ENCODE measurements at places on chromosomes 3 and 15.

DNA sequence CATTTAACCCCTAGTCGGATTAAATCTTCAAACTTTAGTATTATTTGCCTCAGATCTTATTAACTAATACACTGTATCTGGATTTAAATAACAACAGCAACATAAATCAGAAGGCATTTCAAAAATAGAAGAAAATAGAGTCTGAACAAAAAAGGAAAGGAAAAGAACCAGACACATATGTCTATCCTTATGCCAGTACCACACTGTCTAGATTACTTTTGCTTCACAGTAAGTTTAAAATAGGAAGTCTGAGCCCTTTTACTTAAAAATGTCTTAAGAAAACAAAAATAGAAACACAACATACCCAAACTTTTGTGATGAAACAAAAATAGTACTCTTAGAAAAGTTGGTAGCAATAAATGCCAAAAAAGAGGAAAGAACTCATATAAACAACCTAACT is 1615.8 kb downstream of the SI start:
- no peak for DNase-seq

GRCh38 chr3:43185274-43185982 is 79.5 kb upstream of the POMGNT2 start:
- no peak for DNase-seq

DNA sequence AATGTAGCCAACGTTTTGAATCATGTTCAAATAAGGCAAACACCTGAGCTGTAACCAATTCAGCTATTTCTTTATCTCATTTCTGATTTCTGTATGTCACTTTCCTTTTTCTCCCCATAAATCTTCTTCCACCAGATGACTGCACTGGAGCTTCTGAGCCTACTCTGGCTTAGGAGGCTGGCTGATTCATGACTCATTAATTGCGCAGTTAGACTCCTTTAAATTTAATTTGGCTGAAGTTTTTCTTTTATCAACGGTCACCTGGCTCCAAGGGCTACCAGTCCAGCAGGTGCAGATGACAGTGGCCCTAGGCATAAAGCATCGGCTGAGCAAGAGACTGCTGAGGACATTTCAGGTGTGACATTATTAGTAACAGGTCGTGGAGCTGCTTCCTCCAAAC is 39.6 kb upstream of the ITGA11 start:
- no peak for DNase-seq

- DNase-seq = no peak
Observed at GRCh38 chr3:130243808-130244207, 101.7 kb upstream of the COL6A5 start.

GRCh38 chr3:129003578-129004112 is 2.5 kb downstream of the EFCC1 start:
- DNase-seq = no peak

- DNase-seq = no peak
Observed at GRCh38 chr3:117130222-117130621, 420.6 kb downstream of the TUSC7 start.

DNA sequence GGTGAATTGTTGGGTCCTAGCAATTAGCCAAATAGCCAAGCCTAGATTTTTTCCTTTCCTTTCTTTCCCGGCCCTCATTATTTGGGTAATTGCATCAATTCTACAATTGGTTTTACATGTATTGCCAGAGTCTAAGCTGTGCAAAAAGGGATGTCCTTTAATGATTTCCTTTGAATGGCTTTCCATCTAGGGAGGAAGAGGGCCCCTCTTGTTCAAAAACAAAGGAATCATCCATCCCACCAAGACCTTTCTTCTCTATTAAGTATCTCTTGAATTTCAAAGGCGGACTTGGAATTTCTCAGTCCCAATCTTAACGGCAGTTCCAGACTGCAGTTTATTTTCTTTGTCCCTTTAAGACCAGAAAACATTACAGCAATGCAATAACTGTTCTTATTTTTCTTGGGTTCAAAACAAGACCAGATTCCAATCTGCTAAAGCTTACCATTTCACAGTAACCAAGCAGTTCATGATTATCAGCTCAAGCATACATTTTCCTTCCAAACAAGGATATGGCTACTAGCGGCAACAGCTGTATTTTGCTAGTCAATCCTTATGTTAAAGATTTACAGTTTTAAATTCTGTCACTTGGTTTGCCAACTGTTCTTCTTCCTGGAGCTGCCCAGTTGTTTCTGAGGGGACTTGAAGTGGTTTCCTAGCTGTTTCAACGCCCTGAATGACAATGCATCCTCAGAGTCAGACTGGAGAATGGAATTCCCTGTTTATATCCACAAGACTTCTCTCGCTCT is 91.4 kb upstream of the LRIG1 start:
- no peak for DNase-seq

DNA sequence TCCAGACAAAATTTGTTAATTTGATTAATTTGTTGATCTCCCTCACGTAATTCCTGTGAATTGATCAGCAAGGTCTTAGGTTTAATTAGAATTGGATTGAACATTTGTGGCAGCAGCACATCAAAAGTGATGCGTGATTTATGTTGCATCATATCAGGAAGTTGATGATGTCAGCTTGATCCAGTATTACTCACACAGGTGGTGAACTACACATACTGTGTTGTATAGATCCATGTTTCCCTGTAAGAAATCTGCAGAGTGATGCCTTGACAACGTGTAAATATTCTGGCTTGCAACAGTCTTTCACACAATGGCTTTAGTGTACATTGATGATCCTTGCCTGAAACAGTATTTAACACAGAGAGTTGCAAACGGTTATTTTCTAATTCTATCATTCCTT is 200.4 kb downstream of the ADAMTSL3 start:
- no peak for DNase-seq

DNA sequence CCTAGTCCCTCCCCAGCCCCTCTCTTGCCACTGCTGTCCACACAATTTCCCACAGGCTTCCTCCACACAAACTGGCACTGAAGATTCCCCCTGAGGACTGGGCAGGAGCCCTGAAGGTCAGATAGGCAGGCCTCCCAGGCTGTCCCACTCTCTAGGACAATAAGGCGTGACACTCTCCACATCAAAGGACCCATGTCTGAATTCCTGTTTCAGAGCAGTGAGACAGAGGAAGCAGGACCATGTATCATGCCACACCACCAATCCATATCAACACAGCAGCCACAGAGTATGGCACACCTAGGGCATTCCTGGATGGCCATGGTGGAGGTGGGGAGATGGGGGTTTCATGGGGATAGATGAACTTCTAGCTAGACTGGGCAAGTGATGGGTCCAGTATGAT is 13.8 kb upstream of the CCR1 start:
- no peak for DNase-seq

DNA sequence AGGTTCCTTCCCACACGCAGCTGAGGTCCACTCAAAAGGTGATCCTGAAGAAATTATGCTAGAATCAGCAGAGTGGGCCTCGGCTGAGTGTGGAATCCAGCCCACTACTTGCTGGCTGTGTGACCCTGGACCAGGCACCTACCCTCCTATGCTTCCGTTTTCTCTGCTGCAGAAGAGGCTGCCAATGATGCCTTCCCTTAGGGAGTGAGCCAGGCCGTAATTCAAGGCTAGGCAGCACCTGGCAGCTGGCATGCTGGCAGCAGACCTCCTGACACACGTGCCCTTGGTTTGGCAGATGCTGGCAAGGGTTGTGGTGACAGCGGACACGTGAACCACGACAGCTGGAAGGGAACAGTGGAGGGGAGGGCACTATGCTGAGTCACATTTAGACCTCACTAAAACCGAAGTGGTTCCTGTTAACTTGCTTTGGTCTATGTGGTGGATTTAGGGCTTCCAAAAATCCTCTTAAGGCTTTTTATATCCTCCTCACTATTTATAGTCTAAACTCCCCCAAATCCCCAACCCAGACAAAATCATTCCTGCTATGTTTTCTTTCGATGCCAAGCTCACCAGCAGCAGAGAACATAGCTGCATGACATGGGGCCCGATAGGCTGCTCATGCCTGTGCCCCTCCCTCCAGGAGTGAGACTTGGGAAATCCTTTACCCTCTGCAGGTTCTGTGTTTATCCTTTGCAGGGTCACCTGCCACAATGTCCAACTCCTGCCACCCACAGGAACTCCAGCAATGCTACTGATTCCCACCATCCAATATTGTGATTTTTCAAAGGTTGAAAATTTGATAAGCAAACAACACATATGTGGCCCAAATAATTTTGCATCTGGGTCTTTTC is 10.6 kb upstream of the PCSK6 start:
- peak; percentile 60 for DNase-seq

DNA sequence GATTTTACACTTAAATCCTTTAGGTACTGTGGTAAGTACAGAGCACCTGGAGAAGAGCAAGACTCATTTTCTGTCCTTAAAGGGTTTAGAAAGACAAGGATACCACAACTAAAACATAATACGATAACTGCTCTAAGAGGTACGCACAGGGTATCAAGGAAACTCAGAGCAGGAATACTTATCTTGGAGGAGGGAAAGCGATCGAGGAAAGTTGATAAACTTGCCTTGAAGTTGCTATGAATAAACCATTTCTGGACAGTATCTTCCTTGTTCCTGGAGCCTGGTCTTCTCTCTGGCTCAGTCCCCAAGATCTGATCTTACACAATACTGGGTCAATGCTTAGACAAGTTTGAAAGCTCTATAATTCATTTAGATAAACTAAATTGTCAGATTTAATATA is 17.6 kb upstream of the GATM start:
- no peak for DNase-seq

DNA sequence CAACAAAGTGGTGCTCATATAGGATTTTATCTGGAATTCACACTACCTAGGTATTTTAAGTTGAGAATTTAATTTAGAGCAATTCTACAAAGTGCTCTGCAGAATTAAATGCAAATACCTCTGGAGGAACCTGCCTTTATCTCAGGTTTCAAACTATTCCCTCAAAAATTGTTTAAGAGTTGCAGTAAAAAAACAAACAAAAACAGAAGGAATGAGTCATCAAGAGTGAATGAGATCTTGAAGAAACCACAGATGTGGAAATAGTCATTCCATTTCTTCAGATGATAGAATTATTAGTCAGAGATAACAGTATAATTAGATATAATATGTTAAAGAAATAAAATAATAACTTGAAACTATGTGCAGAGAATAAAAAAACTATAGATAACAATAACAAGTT is 80.8 kb upstream of the SCN5A start:
- DNase-seq = no peak

GRCh38 chr15:78077053-78077870 is at the start of gene TBC1D2B:
Gene TBC1D2B, minus strand, starts transcription at chr15:78077711. Its CDS starts 59 bp downstream, at chr15:78077652.
- peak; percentile 56 for DNase-seq

DNA sequence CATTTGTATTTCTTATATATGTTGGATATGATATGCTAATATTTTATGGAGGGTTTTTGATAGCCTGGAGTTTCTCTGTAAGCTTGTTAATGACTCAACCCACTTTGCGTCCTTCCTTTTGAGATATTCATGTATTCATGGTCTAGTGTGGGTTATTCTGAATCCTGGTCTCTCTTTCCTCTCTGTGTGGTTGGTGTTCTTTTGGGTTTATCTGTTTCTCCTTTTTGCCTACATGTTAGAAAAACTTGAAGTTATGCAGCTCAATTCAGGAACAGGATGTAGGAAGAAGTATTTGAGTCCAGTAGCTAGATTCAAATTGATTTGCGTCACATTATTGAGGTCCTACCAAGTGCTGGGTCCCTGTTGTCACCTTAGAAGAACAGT is 28.1 kb downstream of the CMTM7 start:
- no peak for DNase-seq

DNA sequence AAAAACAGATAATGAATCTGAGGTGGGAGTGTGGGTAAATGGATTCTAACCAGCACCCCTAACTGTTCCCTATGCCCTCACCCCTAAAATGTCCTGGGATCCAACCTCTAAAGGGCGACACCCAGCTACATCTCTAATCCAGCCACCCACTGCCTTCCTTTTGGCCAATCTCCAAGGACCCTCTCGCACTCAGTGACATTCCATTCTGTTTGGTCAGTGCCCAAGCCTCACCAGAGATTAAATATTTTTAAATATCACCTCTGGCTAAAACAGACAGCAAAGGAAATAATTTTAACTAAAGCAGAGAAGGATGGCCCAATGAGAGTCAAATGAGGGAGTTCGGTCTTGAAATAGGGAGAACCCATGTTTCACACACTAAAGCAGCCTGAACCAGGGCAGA is 19.9 kb upstream of the SCN10A start:
- no peak for DNase-seq

GRCh38 chr15:100495861-100496260 is 32.9 kb downstream of the CERS3 start:
- no peak for DNase-seq

GRCh38 chr15:60204131-60204885 is 193.5 kb downstream of the ANXA2 start:
- no peak for DNase-seq

DNA sequence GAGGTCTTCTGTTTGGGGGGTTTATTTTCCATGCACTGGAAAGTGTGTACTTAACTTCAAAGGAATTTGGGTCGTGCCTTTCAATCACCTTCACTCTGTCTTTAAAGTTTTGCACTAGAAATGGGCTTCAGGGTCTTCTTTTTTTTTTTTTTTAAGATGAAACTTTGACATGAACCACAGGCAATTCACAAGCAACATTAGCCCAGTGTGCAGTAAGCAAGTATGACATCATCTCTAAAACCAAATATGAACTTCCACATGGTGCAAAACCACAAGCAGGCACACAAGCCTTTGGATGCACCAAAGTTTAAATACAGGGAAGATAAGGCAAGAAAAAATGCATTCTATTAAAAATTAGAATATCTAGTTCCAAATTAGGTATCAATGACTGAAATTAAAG is 381.9 kb downstream of the ERC2 start:
- DNase-seq = no peak

DNA sequence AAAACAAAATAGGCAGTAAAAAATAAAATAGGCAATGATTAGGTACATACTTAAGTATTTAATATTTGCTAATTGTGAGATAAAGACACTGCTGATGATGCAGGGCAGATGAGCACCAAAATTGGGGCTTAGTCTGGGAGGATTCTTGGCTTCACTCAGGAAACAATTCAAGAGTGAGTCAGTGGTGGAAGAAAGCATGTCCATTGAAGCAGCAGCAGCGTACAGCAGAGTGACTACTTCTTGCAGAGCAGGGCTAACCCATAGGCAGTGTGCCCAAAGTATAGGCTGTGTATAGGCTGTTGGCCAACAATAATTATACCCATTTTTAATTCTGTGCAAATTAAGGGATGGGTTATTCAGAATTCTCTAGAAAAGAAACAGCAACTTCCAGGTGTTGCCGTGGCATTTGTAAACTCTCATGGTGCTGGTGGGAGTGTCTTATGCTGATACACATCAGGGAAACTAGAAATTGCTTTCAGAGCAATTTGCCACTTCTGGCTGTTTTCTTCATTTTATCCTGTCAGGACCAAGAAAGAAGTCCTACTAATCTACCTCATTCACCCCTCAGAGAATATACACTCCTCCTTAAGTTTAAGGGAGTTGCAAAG is 317.3 kb upstream of the NAALADL2 start:
- DNase-seq = no peak

DNA sequence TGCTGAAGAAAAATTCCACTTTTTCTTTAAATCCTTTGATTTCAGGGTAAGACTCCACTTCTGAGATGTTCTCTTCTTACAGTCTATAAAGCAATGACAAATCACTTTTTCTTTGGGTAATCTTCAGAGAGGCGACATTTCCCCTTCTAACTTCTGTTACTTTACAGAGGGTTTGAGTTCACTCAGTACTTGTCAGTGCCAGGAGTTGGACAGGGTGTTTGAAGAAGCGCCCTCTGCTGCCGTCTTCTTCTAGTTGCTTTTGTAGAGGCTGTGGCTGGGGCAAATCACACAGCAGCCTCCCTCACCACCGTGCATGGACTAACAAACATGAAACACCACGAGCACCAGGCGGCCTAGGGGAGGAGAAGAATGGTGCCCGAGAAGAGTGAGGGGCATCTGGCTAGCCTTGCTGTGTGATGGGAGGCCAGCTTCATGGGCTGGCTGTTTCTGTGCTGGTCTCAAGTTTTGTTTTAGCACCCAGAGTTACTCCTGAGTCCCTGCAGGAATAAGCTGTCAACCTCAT is at the start of gene CD80:
TSS of gene CD80 (minus strand) at position 174 of the 523 bp plus-strand sequence. CDS start 1,886 bp downstream, outside the sequence.
- peak; percentile 2 for DNase-seq

GRCh38 chr3:150798122-150798618 is 35.2 kb upstream of the SIAH2 start:
- no peak for DNase-seq

Data from SHP77 (cell line).